Ascending aorta (tissue), 2 donors: ENCODE measurements at places on chromosomes 5 and 9. TPM values are rescaled to one million over a fixed set of nuclear protein-coding genes. Genes with fewer than 3 reads are reported as not detected.

- no peak for DNase-seq
Measured at GRCh38 chr5:59503220-59503619, 390.3 kb downstream of the PDE4D start.

GRCh38 chr9:130432362-130432761 lies 12.4 kb upstream of the ASS1 start:
- no peak for DNase-seq

GRCh38 chr5:3276896-3277295 lies 318.7 kb upstream of the IRX1 start:
- DNase-seq = no peak

GRCh38 chr9:136003411-136004218 lies 42.4 kb upstream of the UBAC1 start:
- no peak for DNase-seq

GRCh38 chr5:4831325-4831724 lies 308.8 kb upstream of the ADAMTS16 start:
- no peak for DNase-seq

DNA sequence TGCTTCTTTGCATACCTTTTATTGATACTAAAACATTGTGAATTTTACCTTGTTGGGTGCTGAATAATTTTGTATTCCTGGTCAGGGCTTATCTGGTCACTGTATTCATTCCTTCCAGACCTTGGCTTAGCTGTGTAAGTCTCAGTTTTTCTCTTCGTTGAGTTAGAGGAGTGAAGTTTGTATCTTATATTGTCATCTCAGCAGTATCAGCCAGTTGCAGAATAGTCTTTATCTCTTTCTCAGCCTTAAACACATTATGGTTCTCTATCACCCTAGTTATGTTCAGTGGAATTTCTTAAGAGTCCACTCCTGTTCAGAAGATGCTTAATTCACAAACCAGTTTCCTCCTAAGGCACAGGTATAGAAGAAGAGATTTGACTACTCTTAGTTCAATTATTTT lies 25.2 kb downstream of the MTREX start:
- no peak for DNase-seq

GRCh38 chr9:92658611-92659010 lies 11.3 kb downstream of the IPPK start:
- no peak for DNase-seq

DNA sequence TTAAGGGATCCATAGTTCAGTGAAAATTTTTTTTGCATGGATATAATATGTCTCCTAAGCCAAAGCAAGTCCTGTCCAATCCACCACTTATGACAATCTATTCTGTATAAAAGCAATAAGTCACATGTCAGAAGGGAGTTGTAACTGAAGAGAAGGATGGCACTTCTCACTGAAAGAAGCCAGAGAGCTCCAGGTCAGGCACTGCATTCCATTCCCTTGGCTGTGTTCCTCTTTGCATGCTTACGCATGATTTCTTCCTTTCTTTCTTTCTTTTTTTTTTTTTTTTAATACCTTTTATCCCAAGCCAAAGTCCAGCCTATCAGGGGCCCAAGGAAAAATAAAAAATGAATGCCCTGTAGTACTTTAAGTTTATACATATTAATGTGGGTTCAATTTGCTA lies 39.8 kb downstream of the MAMDC2 start:
- DNase-seq = no peak

- no peak for DNase-seq
Measured at GRCh38 chr9:77879437-77879943, 152.1 kb downstream of the GNAQ start.

GRCh38 chr9:132754236-132754635 lies 84.0 kb downstream of the GTF3C4 start:
- DNase-seq = no peak

DNA sequence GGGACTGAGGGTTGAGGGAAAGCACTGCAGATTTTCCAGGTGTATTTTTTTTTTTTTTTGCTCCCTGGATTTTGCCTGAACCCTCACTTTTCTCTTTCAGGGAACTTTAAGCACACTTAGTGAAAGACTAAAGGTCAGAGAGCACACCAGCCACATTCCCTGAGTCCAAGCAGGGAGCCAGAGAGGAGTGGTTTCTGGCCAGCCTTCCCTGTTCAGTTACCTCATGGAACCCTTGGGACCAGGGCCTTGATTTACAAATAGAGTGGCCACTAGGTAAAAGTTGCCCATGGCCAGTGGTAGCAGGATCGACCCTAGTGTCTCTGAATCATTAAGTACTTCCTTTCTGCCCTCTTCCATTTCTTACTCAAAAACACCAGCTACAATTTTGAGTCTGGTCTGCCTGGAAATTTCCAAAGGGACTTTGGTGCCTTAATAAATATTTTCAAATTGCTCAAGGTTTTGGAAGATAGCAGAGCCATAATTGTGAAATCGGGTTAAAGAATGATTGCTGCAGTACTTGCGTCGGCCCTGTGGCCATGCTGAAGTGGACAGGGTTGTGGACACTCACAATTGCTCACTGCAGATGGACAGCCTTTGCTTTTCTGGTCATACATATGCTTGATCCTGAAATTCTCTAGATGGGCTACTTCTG lies 14.5 kb downstream of the PALM2AKAP2 start:
- peak; percentile 79 for DNase-seq

DNA sequence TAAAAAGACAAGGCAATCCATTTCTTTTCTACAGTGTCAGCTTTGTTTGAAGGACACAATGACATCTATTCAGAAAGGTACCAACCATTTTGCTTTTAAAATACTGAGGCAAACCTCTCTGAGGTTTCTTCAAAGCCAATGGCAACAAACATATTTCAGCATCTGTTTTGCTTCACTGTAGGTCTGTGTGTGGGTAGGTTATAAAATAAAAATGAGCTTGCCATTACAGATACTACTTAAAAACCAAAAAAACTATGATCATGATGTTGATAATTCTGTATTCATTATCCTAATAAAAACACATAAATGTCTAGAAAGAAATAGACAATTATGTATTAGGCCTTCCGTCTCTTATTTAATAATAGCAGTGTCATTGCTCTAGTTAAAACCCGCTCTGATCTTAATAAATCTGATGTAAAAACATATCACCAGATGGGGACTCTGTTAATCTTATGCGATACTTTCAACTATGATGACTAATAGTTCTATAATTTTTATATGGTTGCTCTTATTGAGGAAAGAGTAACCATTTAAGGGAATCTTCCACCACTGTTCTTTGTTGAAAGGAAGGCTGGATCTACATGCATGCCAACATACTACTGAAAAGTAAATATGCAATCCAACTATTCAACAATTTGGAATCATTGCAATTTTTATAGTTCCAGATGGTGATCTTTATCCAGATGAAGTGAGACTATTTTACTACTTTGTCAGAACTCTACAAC lies 647.2 kb downstream of the PDE4D start:
- no peak for DNase-seq

- DNase-seq = no peak
Measured at GRCh38 chr5:56402266-56403220, 169.4 kb upstream of the ANKRD55 start.

- no peak for DNase-seq
Measured at GRCh38 chr5:111337133-111337532, 112.9 kb downstream of the CAMK4 start.

- no peak for DNase-seq
Measured at GRCh38 chr9:98809311-98810101, 2.0 kb downstream of the GALNT12 start.

DNA sequence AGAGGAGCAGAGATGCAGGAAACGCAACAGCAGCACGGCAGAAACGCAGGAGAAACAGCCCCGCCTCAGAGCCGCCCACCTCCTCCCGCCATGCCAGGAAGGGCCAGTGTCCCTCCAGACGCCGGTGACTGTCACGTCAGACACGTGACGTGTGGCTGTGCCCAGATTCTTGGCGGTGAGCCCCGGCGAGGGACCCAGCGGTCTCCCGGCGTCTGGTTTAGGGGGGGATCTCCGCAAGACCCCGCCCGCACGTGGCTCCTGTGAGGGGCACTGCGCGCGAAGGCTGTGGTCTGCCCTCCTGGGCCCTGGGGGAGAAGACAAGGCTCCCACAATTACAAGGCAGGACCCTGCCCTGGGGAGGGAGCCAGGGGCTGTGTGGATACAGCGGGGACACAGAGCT lies 2.4 kb upstream of the LCN8 start:
- DNase-seq = no peak

GRCh38 chr5:128083033-128083810 lies at the start of gene SLC12A2:
TSS of gene SLC12A2 (plus strand) at chr5:128083766. CDS start at chr5:128083955, 189 bp downstream.
- peak; percentile 95 for DNase-seq

DNA sequence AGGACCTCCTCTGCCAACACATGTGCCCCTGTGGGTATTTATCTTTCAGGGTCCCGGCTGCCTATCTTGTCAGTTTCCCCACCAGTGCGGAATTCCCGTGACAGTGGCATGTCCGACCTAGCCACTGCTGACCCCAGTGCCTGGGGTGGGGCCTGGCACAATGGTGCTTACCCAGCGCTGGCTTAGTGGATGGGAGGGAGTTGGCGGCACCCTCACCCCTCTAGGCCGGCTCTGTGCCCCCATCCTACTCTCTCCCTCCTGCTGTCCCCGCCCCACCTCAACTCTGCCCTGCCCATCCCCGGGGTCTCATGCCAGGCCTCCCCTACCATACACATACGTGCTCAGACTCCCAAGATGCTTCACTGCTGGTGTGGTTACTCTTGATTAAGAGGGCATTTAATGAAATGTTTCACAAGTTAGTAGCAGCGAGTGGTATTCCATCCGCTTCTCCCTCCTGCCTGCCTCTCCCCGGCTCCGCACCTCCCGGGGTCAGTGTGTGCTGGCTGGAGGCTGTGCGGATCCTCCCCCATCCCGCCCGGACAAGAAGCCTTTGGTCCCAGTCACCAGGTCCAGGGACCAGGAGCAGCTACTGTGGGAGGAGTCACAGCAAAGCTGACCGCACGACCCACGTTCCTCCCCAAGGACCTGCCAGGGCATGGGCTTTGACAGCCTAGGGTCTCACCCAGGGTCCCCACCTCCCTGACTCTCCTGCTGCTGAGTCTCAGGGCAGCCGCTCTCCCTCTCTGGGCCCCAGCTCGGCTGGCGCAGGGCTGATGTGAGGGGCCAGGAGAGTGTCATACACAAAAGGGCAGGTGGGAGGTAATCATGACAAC lies 9.5 kb upstream of the QRFP start:
- DNase-seq = no peak

GRCh38 chr5:173720953-173721600 lies 104.6 kb upstream of the BOD1 start:
- DNase-seq = no peak

GRCh38 chr5:15752663-15753285 lies 252.8 kb downstream of the FBXL7 start:
- DNase-seq = no peak

DNA sequence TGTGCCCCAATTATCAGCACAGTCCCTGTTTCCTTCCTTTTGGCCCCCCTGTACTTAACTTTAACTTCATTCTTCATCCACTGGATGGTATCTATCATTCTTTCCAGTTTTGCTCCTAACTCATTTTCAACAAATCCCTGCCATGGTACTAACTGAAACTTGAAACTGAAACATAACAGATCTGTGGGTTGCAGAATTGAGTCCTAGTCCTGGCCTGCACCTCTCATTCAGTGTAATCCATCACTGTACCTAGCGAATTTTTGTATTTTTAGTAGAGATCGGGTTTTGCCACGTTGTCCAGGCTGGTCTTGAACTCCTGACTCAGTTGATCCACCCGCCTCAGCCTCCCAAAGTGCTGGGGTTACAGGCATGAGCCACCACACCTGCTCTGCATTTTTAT lies 15.3 kb upstream of the PIK3R1 start:
- DNase-seq = no peak

DNA sequence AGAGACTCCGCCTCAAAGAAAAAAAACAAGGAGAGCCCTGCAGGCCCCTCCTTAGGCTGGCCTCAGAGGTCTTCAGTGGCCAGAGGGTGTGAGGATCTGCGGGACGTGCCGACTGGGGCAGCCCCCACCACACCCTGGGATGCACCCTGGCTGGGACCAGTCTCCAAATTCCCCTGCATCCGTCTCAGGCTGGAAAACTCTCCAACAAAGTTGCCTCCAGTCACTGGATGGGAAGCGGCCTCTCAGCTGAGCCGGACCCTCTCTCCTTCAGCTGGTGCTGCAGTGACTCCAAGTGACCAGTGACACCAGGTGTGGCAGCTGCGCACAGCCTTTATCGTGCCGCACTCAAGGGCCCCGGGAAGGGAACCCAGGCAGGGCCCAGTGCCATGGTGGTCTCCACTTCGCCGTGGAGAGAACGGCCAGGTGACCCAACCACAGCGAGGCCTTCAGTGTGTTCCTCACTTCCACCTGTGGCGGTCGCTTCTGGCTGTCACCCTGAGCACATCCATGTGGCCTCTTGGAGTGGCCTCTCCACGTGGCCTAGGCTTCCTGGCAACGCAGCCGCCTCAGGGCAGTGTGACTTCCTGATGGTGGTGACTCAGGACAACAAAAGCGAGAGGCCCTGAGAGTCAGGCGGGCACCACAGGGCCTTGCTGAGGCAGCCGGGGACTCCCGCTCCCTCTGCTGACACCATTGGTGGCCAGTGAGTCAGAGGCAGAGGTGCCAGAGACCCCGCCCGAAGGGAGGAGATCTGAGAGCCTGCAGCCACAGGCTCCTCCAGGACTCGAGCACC lies 19.3 kb upstream of the CAMSAP1 start:
- peak; percentile 30 for DNase-seq

- no peak for DNase-seq
Measured at GRCh38 chr5:13189532-13189931, 755.0 kb downstream of the DNAH5 start.

GRCh38 chr5:54835647-54836046 lies 149.7 kb downstream of the ESM1 start:
- DNase-seq = no peak

DNA sequence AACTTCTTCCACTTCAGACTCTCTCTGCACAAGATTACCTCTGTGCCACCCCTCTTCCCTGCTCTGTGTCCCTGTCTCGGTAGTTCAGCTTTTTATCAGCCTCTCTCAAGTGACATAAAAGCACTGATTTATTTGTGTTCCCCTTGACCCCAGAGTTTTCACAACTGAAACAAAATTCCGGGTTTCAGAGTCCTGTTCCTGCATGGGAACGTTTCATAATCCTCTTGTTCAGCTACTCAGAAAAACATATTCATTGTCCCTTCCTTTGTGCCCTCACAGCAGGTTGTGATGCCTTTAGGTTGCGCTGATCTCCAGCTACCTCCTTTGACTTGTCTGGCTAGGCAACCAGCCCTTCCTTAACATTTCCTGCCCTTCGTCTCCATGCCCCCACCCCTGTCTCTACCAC lies 13.7 kb upstream of the ITGA1 start:
- DNase-seq = no peak

The EFNA5 gene
- total RNA-seq = 2.2 TPM

The TRPM6 gene
- 0.96 TPM for total RNA-seq

The TMEM252 gene
- not detected for total RNA-seq

The OLFML2A gene
- 129 TPM for total RNA-seq

The SLC6A3 gene
- not detected for total RNA-seq

The CTNND2 gene
- total RNA-seq = 0.11 TPM

The DEPDC1B gene
- total RNA-seq = 2.4 TPM

The C5orf58 gene
- total RNA-seq = not detected

The SETX gene
- 31.2 TPM for total RNA-seq

The LCN12 gene
- not detected for total RNA-seq

The SLF1 gene
- 0.11 TPM for total RNA-seq

The ZNF454 gene
- 2.8 TPM for total RNA-seq

The FAM81B gene
- total RNA-seq = not detected

The PALM2AKAP2 gene
- 38.2 TPM for total RNA-seq
